ENCODE measurements at places on chromosomes 1 and 21. TPM values are rescaled to one million over a fixed set of nuclear protein-coding genes. Genes with fewer than 3 reads are reported as not detected.

GRCh38 chr1:207863893-207864535 lies 46.9 kb downstream of the CD34 start:
- H3K36me3 ChIP-seq, result peaks cover 4% of the 10 kb centered on the region
- no peak overlapping the region for H3K27ac ChIP-seq
- no peak overlapping the region for H3K4me3 ChIP-seq
- H3K27me3 ChIP-seq, result no peaks in the 10 kb centered on the region

Gene FAM3B
- total RNA-seq, result not detected

DNA sequence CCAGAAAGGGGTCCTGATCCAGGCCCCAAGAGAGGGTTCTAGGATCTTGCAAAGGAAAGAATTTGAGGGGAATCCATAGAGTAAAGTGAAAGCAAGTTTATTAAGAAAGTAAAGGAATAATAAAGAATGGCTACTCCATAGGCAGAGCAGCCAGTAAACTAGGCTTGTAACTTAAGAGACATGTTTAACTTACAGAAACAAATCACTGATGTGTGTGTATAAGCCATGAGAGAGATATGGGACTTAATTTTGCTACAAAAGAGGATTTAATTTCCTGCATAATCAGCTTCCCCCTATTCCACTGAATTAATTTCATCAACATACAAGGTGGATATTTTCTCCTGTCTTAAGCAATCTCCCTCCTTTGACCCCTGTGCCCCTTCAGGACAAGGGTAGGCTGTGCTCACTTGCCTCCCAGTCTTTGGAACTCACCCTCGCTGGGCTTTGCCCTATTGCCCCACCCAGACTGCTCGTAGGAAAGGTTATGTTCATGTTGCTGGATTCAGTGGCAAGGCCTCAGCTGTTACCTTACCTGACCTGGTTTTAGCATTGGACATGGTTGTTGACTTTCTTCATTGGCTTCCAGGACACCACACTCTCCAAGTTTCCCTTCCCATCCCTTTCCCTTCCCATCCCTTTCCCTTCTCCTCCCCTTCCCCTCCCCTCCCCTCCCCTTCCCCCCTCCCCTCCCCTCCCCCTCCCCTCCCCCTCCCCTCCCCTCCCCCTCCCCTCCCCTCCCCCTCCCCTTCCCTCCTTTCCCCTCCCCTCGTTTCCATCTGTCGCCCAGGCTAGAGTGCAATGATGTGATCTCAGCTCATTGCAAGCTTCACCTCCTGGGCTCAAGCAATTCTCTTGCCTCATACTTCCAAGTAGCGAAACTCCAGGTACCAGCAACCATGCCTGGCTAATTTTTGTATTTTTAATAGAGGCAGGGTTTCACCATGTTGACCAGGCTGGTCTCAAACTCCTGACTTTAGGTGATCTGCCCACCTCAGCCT lies 44.6 kb downstream of the TBCE start:
- peaks cover 7% of the 10 kb centered on the region for H3K4me1 ChIP-seq
- no peaks in the 10 kb centered on the region for H3K27me3 ChIP-seq
- DNase-seq, result no peak
- H3K36me3 ChIP-seq, result peaks cover 6% of the 10 kb centered on the region
- H3K4me3 ChIP-seq, result no peak overlapping the region
- peak overlapping the region; percentile 47 for H3K27ac ChIP-seq

- peak overlapping the region; percentile 70 for H3K27ac ChIP-seq
- H3K4me1 ChIP-seq, result peaks cover 26% of the 10 kb centered on the region
- H3K36me3 ChIP-seq, result no peaks in the 10 kb centered on the region
- H3K4me3 ChIP-seq, result no peak overlapping the region
- no peak for DNase-seq
These were observed 83.9 kb upstream of the EDEM3 start for GRCh38 chr1:184838504-184838951.

- no peak overlapping the region for H3K27ac ChIP-seq
- no peak overlapping the region for H3K4me3 ChIP-seq
- no peak for DNase-seq
- H3K4me1 ChIP-seq, result no peaks in the 10 kb centered on the region
These were observed 121.9 kb downstream of the MAB21L3 start for GRCh38 chr1:116232989-116233514.

DNA sequence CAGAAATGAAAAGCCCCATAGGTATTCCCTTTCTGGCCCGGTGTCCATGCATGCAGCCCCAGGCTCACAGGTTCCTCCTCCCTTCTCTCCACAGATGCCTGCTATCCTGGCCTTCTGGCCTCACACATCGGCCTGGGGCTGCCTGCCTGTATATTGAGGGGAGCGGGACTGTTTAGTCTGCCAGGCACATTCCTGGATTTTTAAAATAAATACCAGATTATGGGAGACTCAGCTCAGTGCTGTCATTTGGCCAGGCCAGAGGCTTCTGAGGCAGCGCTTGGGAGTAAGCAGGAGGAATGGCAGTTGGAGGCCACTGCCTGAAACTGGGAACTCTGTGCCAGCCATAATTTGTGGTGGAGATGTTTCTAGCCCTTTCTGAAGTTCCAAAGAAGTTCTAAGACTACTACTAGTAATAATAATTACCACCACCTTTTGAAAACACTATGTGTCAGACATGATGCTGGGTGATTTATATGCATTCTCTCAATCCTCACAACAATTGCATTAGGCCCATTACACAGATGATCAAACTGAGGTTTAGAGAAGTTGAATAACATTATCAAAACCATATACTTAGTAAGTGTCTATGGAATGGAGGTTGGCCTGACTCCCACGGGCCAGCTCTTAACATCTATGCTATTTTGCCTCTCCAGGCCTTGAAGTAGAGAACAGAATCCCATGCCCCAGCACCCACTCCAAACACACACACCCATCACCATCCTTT lies 107.6 kb downstream of the PLXNA2 start:
- peaks cover 57% of the 10 kb centered on the region for H3K4me1 ChIP-seq
- H3K27me3 ChIP-seq, result no peaks in the 10 kb centered on the region
- H3K27ac ChIP-seq, result peak overlapping the region; percentile 19
- no peak for DNase-seq
- H3K36me3 ChIP-seq, result peaks cover 5% of the 10 kb centered on the region

- no peak overlapping the region for H3K4me3 ChIP-seq
- H3K36me3 ChIP-seq, result no peaks in the 10 kb centered on the region
These were observed 59.9 kb downstream of the WNT9A start for GRCh38 chr1:227887697-227888403.

- H3K27ac ChIP-seq, result no peak overlapping the region
- no peak for DNase-seq
- H3K4me1 ChIP-seq, result peaks cover 48% of the 10 kb centered on the region
- no peak overlapping the region for H3K4me3 ChIP-seq
These were observed 1.1 kb upstream of the RAP1GAP start for GRCh38 chr1:21670059-21670881.

- H3K27me3 ChIP-seq, result no peaks in the 10 kb centered on the region
- DNase-seq, result peak; percentile 88
- H3K36me3 ChIP-seq, result no peaks in the 10 kb centered on the region
These were observed 85.8 kb upstream of the RGS1 start for GRCh38 chr1:192489748-192490147.

DNA sequence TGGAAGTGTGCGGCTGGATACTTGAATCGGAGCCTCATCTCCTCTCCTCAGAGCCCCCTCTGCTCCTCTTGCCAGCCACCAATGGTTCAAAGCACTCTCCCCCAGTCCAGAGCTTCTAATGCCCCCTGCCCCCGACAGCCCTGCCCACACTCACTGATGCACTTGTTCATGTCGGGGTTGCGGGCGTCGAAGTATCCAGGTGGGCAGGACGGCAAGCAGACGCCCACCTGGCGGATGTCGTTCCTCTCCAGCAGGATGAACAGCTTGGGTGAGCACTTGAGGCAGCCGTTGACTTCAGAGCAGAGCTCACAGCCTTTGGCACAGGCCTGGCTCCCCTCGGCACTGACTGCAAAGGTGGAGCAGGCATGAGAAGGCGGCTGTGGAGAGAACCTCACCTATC lies 18.4 kb downstream of the RSPO1 start:
- H3K36me3 ChIP-seq, result no peaks in the 10 kb centered on the region
- peaks cover 41% of the 10 kb centered on the region for H3K27me3 ChIP-seq
- H3K4me3 ChIP-seq, result no peak overlapping the region
- H3K27ac ChIP-seq, result no peak overlapping the region
- no peaks in the 10 kb centered on the region for H3K4me1 ChIP-seq

GRCh38 chr1:151157067-151157531 lies 650 bp downstream of the TNFAIP8L2 start:
- peaks cover 22% of the 10 kb centered on the region for H3K36me3 ChIP-seq
- no peak for DNase-seq
- no peak overlapping the region for H3K27ac ChIP-seq
- no peaks in the 10 kb centered on the region for H3K27me3 ChIP-seq
- H3K4me3 ChIP-seq, result no peak overlapping the region

GRCh38 chr1:248793592-248793991 lies 32.1 kb downstream of the SH3BP5L start:
- peak; percentile 40 for DNase-seq
- no peaks in the 10 kb centered on the region for H3K36me3 ChIP-seq
- H3K27me3 ChIP-seq, result peaks cover 14% of the 10 kb centered on the region
- no peak overlapping the region for H3K27ac ChIP-seq

GRCh38 chr21:21007606-21008005 lies 9.4 kb downstream of the NCAM2 start:
- H3K36me3 ChIP-seq, result peaks cover 2% of the 10 kb centered on the region
- no peaks in the 10 kb centered on the region for H3K27me3 ChIP-seq
- DNase-seq, result no peak

GRCh38 chr1:11100149-11100493 lies 452 bp upstream of the EXOSC10 start:
- H3K4me3 ChIP-seq, result peak overlapping the region; percentile 92
- no peaks in the 10 kb centered on the region for H3K27me3 ChIP-seq
- peak overlapping the region; percentile 91 for H3K27ac ChIP-seq
- DNase-seq, result no peak

DNA sequence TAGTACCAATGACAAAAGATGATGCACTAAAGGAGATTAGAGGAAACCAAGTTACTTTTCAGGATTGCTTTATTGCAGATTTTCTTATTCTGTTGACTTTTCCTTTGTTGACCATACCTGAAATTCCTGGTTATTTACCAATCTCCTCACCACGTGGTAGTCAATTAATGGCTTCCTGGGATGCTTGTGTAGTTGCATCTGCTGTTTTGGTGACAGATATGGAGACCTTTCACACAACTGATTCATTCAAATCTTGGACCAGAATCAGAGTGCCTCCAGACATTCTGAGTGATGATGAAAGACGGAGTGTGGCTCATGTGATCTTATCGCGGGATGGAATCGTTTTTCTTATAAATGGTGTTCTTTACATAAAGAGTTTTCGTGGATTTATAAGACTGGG lies 91.3 kb downstream of the CATSPERE start:
- H3K27me3 ChIP-seq, result no peaks in the 10 kb centered on the region
- DNase-seq, result no peak
- H3K4me3 ChIP-seq, result no peak overlapping the region
- H3K36me3 ChIP-seq, result peaks cover 9% of the 10 kb centered on the region
- no peaks in the 10 kb centered on the region for H3K4me1 ChIP-seq

- H3K36me3 ChIP-seq, result no peaks in the 10 kb centered on the region
- no peaks in the 10 kb centered on the region for H3K27me3 ChIP-seq
- peak overlapping the region; percentile 36 for H3K27ac ChIP-seq
- no peak for DNase-seq
- H3K4me3 ChIP-seq, result peak overlapping the region; percentile 44
These were observed 3.2 kb upstream of the ZBTB21 start for GRCh38 chr21:42013376-42013775.

GRCh38 chr1:244965185-244966030 lies 101.1 kb upstream of the HNRNPU start:
- no peak for DNase-seq
- H3K4me1 ChIP-seq, result peaks cover 41% of the 10 kb centered on the region
- H3K27ac ChIP-seq, result peak overlapping the region; percentile 99
- H3K4me3 ChIP-seq, result no peak overlapping the region

Gene FAM72D
- 0.73 TPM for total RNA-seq

DNA sequence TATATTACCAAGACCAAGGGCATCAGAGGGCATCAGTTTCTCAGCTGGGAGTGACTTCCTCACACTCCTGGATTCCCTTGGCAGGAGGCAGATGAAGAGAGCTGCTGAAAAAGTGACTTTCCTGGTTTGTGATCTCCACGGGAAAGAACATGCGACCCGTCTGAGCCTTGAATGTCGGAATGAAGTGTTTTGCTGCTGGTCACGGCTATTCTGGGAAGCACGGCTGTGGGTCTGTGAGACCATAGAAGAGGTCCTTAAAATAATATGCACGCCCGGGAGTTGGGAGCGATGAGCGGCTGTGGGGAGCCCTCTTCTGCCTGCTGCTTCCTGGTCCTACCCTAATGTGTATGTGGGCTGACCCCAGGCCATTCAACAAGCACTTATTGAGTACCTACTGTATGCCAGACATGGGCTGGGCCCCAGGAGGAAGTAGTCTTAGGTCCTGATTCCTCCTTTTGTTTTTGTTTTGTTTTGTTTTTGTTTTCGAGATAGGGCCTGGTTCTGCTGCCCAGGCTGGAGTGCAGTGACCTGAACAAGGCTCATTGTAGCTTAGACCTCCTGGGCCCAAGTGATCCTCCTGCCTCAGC lies 13.2 kb upstream of the UMODL1 start:
- H3K36me3 ChIP-seq, result no peaks in the 10 kb centered on the region
- H3K4me3 ChIP-seq, result no peak overlapping the region
- peak overlapping the region; percentile 36 for H3K27ac ChIP-seq
- H3K4me1 ChIP-seq, result peaks cover 20% of the 10 kb centered on the region
- no peaks in the 10 kb centered on the region for H3K27me3 ChIP-seq

Data from osteocyte (in vitro differentiated cells).